NT2/D1 (cell line): ENCODE measurements at places on chromosomes 16 and 17.

- DNase-seq, result no peak
Measured at GRCh38 chr16:81531419-81531821, 86.8 kb downstream of the CMIP start.

GRCh38 chr17:80856863-80857755 lies 134.5 kb upstream of the CHMP6 start:
- DNase-seq, result no peak

- DNase-seq, result no peak
Measured at GRCh38 chr17:36550491-36551417, 6.0 kb downstream of the GGNBP2 start.

DNA sequence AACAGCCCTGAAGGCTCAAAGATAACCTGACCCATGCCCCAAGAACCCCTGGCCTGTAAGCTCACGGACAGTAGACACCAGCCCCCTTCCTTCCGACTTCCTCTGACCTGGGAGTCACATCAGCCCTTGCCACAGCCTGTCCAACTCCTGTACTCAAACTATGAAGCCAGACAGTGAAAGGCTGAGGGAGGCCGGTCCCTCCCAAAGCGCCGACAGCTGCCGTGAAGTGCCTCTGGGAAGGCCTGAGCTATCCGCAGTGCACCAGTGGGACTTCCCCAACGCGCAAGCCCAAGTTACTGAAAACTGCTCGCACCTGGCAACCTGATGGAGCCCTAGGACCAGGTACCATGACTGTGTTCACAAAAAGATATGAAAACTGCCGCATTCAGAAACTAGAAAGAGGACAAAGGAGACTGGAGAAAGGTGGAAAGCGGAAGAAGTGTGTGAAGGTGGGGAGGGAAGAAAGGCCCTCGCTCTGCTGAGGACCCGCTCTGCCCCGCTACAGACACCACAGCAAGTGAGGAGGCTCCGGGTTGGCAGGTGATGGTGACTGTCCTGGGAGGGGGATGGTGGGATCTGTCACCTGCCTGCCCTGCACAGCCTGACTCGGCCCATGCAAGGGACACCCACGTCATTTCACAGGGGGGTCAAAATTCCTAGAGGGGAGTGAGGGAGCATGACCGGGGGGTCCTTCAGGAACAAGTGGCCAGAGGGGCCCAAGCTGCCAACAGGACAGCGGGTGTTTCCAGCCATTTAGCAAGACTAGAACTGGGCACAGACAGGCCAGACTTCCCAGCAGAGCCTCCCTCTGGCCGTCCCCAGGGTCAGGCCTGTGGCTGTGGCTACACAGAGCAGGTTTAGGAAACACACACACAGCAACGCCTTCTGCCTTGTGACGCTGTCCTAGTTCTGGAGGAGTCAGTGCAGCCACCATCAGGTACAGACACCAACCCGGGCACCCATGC lies 13.1 kb upstream of the TRAP1 start:
- DNase-seq, result no peak

GRCh38 chr17:58536542-58536941 lies 22.1 kb upstream of the MTMR4 start:
- DNase-seq, result no peak

GRCh38 chr17:37050920-37051319 lies 102.2 kb downstream of the AATF start:
- DNase-seq, result no peak

DNA sequence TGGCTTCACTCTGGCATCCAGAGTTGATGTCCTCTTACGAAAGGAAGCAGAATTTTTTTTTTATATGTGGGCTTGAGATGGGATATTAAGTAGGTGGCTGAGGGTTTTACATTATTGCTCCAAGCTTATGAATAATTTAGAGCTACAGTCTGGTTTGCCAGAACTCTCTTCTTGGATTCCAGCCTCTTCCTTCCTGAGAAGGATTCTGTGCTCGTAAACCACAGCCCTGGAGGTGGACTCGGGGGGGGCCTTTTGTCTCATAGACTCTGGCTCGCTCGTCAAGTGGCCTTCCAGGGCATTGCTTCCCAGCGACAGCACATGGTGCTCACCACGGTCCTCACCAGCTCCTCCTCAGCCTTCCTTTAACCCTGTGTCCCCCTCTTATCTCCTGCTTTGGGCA lies 43.2 kb downstream of the TMEM11 start:
- DNase-seq, result no peak
